ENCODE measurements at places on chromosomes 5 and 9. TPM values are rescaled to one million over a fixed set of nuclear protein-coding genes. Genes with fewer than 3 reads are reported as not detected.
A peak's percentile ranks its signal among the peaks of the same experiment; 100 is the strongest.

Gene PGM5
- total RNA-seq: not detected

Gene CSF2
- total RNA-seq: 107 TPM

Gene RASGEF1C
- total RNA-seq: not detected

Gene VAV2
- 4.2 TPM for total RNA-seq

Gene EMB
- total RNA-seq: 59.5 TPM

Gene PKD2L2
- not detected for total RNA-seq

Gene SV2C
- total RNA-seq: not detected

Gene PCDHA9
- total RNA-seq: not detected

Gene IL17B
- not detected for total RNA-seq

Gene SPINK7
- not detected for total RNA-seq

Gene TAF11L10
- total RNA-seq: not detected

Gene BTNL8
- total RNA-seq: 0.20 TPM

Gene PMPCA
- total RNA-seq: 124 TPM

DNA sequence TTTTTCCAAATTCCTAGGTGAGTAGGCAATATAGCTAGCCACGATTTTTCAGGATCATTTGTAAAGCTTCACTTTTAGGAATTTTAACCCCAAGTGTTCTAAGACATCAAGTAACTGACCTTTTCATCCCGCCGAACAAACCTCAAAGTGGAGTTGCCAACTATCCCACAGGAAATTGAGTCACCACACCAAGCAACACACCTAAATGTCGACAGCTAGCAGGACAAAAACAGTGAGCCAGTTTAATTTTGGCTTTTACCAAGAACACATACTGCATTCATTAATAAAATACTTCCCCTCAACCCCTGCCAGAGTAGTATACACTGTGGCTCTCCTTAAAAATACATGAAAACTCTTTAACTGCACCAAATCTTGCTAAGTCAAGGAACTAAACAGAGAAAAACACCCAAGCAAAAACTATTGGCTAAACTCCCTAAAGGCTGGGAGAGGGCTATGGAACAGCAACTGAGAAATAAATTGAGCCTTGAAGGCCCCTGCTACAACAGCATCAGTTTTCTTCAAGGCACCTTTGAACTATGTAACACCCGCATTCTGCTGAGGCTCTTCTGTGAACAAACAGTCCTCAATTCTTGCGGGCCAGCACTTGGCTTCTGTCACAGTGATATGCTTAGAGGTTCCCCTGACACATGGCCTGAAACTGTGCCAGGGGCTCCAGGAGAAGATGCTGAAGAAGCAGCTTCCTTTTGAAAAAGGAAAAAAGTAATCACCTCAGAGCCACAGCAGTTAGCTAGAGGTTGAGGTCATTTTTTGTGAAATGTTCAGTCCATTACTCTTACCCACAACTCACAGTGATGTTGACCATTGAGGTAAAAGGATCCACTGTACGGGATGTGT is 459.6 kb downstream of the RAB3C start:
- peaks cover 30% of the 10 kb centered on the region for H3K4me1 ChIP-seq
- H3K27ac ChIP-seq: peak overlapping the region; percentile 77
- H3K4me3 ChIP-seq: peak overlapping the region; percentile 43
- no peak for DNase-seq

DNA sequence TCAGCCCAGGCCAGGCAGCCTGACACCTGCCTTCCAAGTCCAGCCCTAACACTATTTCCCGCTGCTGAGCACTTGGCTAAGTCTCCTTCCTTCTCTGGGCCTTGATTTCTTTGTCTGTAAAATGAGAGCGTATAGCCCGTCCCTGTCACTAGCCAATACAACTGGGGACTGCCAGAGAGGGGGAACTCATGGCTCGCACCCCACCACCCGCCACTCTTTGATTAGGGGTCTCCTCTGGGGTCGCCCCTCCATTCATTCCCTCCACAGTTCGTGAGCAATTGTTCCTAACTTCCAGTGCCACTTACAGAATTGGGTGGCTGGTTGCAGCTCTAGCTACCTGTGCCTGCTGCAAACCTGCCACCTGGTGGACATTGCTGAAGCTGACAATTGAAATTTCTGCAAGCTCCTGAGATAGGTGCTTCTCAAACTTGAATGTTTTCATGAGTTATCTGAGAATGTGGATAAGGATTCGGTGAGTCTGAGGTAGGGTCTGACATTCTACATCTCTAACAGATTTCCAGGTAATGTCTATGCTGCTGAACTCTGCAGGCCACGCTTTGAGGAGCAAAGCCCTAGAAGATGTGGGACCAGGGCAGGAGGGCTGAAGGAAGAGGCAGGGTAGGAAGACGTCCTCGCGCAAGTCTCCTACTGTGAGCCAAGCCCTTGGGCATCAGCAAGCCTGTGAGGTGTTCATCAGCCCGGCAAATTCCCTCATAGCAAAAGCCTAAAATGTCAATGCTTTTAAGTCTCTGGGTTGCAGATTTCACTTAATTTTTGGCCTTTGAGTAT is 13.3 kb upstream of the RECK start:
- H3K4me1 ChIP-seq: no peaks in the 10 kb centered on the region
- no peaks in the 10 kb centered on the region for H3K36me3 ChIP-seq
- no peak overlapping the region for H3K27ac ChIP-seq
- no peak overlapping the region for H3K4me3 ChIP-seq

- no peaks in the 10 kb centered on the region for H3K36me3 ChIP-seq
- no peak for DNase-seq
- no peak overlapping the region for H3K4me3 ChIP-seq
- no peak overlapping the region for H3K27ac ChIP-seq
- H3K4me1 ChIP-seq: no peaks in the 10 kb centered on the region
Observed at GRCh38 chr5:153546566-153546965, 56.1 kb downstream of the GRIA1 start.

DNA sequence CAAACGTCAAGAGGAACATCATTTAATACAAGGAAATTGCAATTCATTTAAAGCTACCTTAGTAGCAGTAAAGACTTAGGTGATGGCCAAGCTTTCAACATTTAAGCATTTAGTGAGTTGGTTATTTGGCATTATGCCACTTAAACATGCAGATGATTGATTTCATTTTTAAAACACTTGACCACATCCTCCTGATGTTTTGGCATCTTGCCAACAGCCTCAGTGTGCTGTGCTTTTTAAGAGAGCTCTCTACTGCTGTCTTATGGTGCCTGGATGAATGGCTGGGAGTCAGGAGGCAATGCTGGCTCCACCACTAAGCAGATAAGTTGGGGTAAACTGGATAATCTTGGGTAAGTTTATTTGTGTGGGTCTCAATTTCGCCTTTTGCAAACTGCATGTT is 364.5 kb downstream of the MAN2A1 start:
- H3K27me3 ChIP-seq: no peaks in the 10 kb centered on the region
- peak; percentile 61 for DNase-seq
- H3K4me1 ChIP-seq: peaks cover 30% of the 10 kb centered on the region
- peak overlapping the region; percentile 40 for H3K4me3 ChIP-seq
- no peaks in the 10 kb centered on the region for H3K36me3 ChIP-seq

DNA sequence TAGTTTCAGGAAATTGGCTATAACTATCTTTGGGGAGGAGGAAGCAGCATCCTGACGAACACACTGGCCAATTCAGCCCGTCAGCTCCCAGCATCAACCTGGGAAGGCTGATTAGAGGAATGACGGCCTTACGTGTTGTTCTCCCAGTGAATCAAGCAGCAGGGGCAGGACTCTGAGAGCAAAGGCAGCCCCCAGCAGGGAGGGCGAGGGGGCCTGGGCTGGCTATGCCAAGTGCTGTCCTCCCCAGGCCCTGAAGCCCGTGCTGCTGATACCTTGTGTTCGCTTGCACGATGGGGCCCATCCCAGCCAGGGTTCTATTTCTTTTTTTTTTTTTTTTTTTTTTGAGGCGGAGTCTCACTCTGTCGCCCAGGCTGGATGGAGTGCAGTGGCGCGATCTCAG is 254.1 kb downstream of the FSTL4 start:
- H3K4me1 ChIP-seq: no peaks in the 10 kb centered on the region
- H3K27ac ChIP-seq: no peak overlapping the region
- no peak overlapping the region for H3K4me3 ChIP-seq
- H3K36me3 ChIP-seq: no peaks in the 10 kb centered on the region
- H3K27me3 ChIP-seq: peaks cover 1% of the 10 kb centered on the region

GRCh38 chr5:111595425-111595824 is 83.1 kb upstream of the STARD4 start:
- H3K27me3 ChIP-seq: no peaks in the 10 kb centered on the region
- no peak for DNase-seq
- no peak overlapping the region for H3K27ac ChIP-seq
- H3K36me3 ChIP-seq: no peaks in the 10 kb centered on the region
- no peaks in the 10 kb centered on the region for H3K4me1 ChIP-seq

GRCh38 chr5:1103505-1104326 is 8.1 kb downstream of the SLC12A7 start:
- H3K36me3 ChIP-seq: peaks cover 3% of the 10 kb centered on the region
- H3K27ac ChIP-seq: peak overlapping the region; percentile 12
- DNase-seq: no peak
- no peaks in the 10 kb centered on the region for H3K27me3 ChIP-seq
- peaks cover 63% of the 10 kb centered on the region for H3K4me1 ChIP-seq
- peak overlapping the region; percentile 34 for H3K4me3 ChIP-seq

- no peak for DNase-seq
- no peak overlapping the region for H3K4me3 ChIP-seq
- H3K27me3 ChIP-seq: peaks cover 4% of the 10 kb centered on the region
Observed at GRCh38 chr5:111776913-111777781, 20.2 kb upstream of the NREP start.

DNA sequence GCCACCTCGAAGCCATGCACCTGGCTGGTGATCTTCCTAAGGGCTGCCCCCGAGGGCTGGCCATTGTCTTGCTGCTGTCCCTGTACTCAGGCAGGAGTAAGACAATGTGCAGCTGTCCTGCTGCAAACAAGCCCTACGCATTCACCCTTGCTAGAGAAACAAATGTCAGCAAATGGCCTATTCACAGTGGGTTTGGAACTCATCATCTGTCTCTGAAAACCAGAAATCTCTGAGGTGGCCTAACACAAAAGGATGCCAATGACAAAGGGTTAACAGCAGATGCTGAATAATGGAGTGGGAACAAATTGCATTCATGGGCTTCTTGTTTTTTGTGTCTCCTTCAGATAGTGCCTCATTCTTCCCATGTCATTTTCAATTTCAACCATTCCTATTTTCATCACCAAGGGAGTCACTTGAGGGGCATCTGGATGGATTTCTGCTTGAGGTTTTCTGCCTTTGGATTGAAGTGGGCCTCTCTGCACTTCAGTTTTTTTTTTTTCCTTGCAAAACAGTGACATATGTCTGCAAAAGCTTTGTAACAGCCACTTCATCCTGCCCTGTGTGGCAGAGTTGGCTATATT is 261.6 kb upstream of the VLDLR start:
- H3K27ac ChIP-seq: no peak overlapping the region
- no peaks in the 10 kb centered on the region for H3K4me1 ChIP-seq
- no peak overlapping the region for H3K4me3 ChIP-seq
- DNase-seq: no peak

DNA sequence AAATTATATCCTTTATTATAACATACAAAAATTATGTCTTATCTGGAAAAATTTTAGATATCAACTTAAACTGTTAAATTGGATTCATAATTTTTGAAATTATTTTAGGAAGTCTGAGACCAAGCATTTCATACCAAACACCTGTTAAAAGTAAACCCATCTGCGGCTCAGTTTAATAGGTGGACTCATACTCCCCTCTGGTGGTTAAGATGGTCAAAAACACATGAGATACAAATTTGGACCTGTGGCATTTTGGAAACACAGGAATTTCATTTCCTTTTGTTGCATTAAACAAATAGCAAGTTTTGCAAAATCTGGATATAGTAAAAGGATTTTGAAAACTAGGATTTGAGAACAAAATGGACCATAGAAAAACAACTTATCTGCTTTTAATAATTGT is 53.7 kb downstream of the RGMB start:
- H3K4me3 ChIP-seq: no peak overlapping the region
- H3K27me3 ChIP-seq: no peaks in the 10 kb centered on the region
- no peaks in the 10 kb centered on the region for H3K4me1 ChIP-seq

GRCh38 chr9:96858018-96858573 is 3.8 kb upstream of the ZNF782 start:
- DNase-seq: no peak
- H3K27me3 ChIP-seq: peaks cover 19% of the 10 kb centered on the region
- H3K27ac ChIP-seq: no peak overlapping the region
- peaks cover 2% of the 10 kb centered on the region for H3K36me3 ChIP-seq
- peaks cover 17% of the 10 kb centered on the region for H3K4me1 ChIP-seq

DNA sequence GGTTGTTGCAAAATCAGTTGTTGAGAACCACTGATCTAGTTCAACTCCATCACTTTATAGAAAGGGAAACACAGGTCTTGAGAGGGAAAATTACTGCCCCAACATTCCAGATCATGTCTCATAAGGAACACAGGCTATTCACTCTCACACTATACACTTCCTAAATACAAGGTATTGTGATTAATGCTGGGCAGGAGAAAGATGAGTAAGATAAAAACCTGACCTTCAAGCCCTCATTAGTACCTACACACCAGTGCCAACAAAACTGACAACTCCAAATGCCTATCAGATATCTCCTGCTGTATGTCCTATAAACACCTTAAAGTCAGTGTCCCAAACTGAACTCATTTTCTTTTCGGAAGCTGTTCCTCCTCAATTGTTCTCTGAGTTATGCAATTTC is 8.2 kb downstream of the GNE start:
- H3K4me3 ChIP-seq: no peak overlapping the region
- H3K36me3 ChIP-seq: no peaks in the 10 kb centered on the region
- H3K27me3 ChIP-seq: no peaks in the 10 kb centered on the region
- peaks cover 20% of the 10 kb centered on the region for H3K4me1 ChIP-seq
- no peak overlapping the region for H3K27ac ChIP-seq

GRCh38 chr5:65213921-65214525 is 267.7 kb downstream of the ADAMTS6 start:
- no peak for DNase-seq
- H3K27ac ChIP-seq: no peak overlapping the region
- no peaks in the 10 kb centered on the region for H3K4me1 ChIP-seq
- no peak overlapping the region for H3K4me3 ChIP-seq
- H3K36me3 ChIP-seq: no peaks in the 10 kb centered on the region

DNA sequence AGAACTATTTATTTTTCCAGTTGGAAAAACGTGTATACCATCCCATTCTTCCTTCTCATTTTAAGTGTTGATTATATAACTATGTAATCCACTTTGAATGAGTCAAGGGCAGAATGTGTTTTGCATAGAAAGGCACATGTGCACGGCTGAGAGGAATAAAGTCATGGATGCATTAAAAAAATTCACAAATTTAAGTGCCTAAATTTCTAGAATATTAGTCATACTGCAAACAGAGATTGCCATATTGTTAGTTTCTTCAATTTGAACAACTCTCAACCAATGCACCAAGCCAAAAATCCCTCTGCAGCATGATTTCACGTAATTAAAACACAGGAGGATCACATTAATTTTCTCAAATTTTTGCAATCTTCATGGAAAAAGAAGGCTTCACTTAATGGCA is 166.3 kb downstream of the MPDZ start:
- no peaks in the 10 kb centered on the region for H3K27me3 ChIP-seq
- no peaks in the 10 kb centered on the region for H3K36me3 ChIP-seq
- H3K4me3 ChIP-seq: no peak overlapping the region
- H3K27ac ChIP-seq: no peak overlapping the region
- no peaks in the 10 kb centered on the region for H3K4me1 ChIP-seq
- no peak for DNase-seq

GRCh38 chr5:3302228-3302627 is 293.4 kb upstream of the IRX1 start:
- H3K36me3 ChIP-seq: no peaks in the 10 kb centered on the region
- peaks cover 17% of the 10 kb centered on the region for H3K27me3 ChIP-seq
- no peak overlapping the region for H3K4me3 ChIP-seq
- no peaks in the 10 kb centered on the region for H3K4me1 ChIP-seq

GRCh38 chr5:12645582-12645981 is 741.3 kb upstream of the CTNND2 start:
- H3K36me3 ChIP-seq: no peaks in the 10 kb centered on the region
- DNase-seq: no peak
- H3K4me1 ChIP-seq: no peaks in the 10 kb centered on the region
- no peaks in the 10 kb centered on the region for H3K27me3 ChIP-seq
- no peak overlapping the region for H3K4me3 ChIP-seq
